ENCODE measurements at places on chromosomes 2 and 18.

GRCh38 chr2:121360566-121361300, 75.7 kb upstream of the TFCP2L1 start:
- no peak for DNase-seq

DNA sequence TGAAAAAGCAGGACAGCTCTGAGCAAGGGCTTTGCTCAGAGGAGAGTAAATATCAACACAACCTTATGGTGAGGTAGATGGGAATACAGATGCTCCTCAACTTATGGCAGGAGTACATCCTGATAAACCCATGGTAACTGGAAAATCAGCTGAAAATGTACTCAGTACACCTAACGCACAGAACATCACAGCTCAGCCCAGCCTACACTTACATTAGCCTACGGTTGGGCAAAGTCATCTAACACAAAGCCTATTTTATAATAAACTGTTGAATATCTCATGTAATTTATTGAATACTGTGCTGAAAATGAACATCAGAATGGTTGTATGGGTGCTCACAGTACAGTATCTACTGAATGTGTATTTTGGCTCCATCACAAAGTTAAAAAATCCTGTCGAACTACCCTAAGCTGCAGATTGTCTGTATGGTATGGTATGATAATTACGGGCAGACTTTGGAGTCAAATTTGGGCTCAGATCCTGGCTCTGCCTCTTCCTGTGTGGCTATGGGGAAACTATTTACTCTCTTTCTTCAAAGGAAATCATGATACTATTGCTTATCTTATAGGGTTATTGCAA, 120.3 kb upstream of the LYPD1 start:
- no peak for DNase-seq

DNA sequence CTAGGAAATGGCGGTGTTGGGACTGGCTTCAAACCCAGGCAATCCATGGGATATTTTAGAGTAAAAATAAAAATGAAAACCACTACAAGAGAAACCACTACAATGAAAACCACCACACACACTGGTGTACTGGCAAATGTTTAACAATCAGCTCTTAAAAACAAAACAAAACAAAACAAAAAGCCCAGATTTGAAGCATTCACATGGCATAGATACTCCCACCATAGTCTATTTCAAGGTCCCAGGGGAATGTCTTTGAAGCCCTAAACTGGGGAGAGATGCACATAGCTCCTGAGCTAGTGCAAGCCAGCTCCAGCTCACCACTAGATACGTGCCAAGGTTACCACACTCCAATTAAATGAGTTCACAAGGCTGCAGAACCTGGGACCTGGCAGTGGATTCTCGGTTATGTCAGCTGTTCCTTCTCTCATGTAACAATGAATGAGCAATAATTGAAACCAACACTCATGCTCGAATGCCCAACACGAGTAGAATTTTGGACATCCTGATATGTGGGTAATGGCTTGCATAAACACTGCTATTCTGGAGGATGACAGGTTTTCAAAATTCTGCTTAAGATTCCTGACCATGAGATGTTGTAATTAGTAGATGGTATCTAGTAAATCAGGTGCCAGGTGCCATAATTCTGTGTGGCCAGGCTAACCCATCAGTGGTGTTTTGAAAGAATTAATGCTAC, 102.2 kb downstream of the OSBPL6 start:
- DNase-seq = no peak

GRCh38 chr18:51171223-51171622, 26.3 kb downstream of the MEX3C start:
- DNase-seq = no peak

GRCh38 chr2:161843936-161844335, 219.7 kb downstream of the SLC4A10 start:
- no peak for DNase-seq

- no peak for DNase-seq
These were observed 45.0 kb upstream of the MGAT5 start for GRCh38 chr2:134208825-134209224.

DNA sequence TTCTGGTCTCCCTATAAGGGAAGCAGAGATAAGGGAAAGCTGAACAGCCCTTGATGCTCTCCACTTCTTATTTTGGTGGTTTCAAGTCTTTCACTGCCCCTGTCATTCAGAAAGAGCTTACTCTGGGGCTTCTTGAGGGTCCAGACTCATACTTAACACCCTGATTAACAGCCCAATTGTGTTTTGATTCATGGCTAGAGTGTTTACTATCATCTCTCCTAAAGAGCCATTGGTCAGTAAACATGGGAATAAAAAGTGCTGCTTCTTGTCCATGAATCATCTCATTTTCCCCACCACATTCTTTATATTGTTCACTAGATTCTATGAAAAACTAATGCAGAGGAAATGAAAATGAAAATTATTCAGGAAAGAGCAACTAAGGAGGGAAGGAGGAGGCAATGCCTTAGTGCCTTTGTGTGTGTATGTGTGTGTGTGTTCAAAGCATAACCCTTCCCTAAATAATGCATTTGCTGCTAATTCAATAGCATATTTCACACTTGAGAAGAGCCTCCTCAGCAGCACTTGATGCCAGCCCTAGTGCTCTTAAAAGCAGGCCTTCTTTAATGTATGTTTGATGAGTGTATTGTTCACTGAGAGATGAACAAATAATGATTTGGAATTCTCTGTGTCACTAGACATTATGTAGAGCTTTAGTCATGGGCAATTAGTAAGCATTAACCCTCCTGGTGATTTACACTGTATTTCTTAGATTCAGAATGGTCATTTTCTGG, 63.5 kb downstream of the DCC start:
- DNase-seq = no peak

DNA sequence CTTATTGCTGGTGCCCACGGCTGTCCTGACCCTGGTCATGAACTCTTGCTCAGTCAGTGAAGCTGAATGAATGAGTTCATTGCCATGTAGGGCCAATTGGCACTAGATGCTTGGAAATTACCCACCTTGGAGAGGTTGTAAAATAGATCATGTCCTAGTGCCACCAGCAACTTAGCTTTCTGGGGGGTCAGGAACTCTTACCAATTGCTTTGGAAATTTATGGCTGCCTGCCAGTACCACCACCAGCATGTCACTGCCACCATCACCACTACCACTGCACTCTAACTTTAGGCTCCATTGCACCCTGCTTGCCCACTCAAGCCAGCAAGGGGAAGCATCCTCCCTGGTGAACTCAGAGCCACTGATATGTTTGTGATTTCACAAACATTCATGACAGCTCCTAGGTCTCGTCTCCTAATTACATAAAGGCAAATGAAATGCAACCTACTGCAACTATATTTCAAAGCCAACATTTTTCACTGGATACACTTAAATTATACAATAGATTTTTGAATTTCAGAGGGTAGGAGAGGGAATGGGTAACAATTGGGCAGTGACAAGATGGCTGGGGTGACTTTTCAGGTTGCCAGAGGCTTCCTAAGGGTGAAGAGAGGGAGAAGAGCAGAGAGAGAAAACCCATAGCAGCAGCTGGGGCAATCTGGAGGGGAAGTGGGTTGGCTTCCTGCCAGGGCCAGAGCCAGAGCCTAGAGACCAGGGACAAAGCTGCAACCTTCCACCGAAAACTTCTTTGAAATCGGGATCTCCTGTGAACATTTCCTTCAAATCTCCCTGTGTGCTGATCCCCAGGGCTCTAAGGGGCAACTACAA, 3.5 kb upstream of the EMILIN1 start:
- DNase-seq = no peak

- DNase-seq = no peak
These were observed at the start of gene C1GALT1C1L for GRCh38 chr2:43676322-43677050. TSS of gene C1GALT1C1L (minus strand) at chr2:43676429. CDS start at chr2:43676322, 107 bp downstream.

DNA sequence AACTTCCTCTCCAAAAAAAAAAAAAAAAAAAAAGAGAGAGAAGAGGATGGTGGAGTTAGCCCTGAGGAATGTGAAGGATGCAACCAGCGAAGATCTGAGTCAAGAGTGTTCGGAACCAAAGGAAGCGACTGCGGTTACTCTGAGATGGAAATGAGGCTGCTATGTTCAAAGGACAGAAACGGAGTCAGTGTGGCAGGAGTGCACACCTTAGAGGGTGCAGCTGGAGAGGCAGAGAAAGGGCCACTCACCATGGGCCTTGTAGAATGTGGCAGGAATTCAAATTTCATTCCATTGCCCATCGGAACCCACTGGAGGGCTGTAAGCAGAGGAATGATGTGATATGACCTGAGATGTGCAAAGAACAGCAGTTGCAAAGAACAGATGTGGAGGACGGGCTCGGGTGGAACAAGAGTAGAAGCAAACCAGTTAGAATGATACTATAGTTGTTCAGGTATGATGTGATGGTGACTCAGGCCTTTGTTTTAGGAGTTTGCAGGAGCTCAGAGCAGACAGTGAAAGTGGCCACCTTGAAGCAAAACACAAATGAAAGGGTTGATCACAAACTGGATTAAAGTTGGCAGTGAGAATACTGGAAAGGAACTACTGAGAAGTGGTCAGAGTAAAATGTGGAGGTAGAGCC, 22.6 kb downstream of the ITGA6 start:
- DNase-seq = no peak

DNA sequence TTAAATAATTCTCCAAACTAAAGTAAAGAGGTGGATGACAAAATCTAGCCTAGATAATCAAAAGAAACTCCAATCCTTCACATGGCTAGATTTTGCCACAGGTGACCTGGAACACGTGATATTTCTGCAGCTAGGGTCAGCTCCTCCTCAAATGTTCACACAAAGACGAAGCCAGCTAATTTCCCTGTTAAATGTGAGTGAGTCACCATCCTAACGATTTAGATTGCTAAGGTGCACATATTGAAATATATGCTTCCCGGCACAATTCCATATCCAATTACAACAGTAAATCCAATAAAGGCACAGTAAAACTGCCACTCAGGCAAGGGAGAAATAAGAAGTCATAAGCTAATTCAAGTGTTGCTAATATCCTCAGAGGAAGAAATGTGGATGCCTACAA, 28.7 kb downstream of the IKZF2 start:
- DNase-seq = no peak

DNA sequence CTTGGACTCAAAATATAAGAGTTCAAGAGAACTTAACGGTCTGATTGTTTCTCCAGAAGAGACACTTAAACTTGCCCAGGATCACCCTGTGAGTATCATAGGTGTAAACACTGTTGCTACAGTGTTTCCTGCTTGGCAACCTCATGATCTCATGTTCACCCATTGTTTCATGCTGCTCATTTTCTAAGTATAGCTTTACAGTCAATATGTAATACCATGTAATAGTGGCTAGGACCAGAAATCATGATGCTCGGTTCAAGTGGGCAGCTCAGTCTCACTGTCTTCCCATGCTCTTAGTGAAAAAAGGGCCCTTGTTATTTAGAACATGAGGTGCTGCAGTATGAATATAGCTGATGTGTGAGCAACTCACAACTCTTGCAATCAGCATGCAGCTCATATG, 157.5 kb downstream of the CERS6 start:
- DNase-seq = no peak

DNA sequence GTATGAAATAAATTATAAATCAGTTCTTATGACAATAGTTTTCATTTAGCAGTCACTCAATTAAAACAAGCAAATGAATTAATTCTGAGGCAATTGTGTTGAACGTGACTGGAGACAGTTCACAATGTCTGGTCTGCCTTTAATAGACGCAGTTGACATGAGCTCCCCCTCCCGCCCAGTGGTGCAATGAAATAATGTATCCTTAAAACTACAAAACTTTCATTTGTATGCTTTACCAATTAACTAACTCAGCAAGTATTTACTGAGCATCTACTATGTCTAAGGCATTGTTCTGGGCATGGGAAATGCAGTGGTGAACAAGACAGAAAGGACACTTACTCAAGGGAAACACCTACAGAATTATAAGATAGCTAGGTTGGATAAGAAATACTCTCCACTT, 3.5 kb upstream of the DSC2 start:
- no peak for DNase-seq

- DNase-seq = no peak
These were observed 397.7 kb upstream of the HNRNPA3 start for GRCh38 chr2:176814740-176815367.

GRCh38 chr2:88999365-88999764, 307.9 kb downstream of the RPIA start:
- DNase-seq = no peak

DNA sequence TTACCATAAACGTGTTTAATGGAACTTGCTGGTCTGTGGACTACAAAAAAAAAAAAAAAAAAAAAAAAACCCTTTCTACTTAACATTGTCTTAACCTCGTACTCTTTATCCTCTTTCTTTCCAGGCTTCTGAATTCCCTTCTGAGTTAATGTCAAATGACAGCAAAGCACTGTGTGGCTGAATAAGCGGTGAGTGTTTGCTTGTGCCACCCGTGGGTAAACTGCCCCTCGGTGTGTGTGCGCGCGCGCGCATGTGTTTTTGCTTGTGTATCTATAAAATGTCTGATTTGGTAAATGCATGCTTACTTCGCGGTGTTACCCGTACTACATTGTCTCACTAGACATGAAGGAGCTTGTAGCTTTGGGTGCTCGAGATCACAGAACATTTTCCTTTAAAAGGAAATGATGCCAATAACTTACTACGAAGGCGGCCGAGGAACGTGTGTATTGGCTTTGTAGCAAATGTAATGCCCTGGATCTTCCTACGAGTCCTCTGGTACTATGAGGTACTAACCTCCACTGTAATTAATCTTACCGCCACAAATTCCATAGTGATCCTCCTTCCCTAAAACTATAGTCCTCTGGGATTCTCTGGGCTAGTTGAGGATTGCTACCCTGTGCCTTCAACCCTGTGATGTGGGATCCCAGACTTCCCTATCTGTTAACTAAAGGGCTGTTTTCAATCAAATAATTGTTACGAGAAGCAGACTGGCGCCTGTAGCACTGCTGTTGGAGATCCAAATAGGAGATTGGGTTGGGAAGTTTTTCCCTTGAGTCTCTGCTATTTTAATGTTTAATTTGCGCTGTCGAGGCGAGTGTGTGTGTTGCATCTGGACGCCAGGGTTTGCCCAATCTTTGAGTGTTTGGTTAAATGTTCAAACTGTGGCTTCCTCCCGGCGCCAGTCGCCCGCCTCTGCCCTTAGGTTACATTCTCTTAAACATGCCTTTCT, 1.1 kb downstream of the ID2 start:
- DNase-seq = no peak

- no peak for DNase-seq
These were observed 7.9 kb downstream of the TUBB6 start for GRCh38 chr18:12315911-12316310.

DNA sequence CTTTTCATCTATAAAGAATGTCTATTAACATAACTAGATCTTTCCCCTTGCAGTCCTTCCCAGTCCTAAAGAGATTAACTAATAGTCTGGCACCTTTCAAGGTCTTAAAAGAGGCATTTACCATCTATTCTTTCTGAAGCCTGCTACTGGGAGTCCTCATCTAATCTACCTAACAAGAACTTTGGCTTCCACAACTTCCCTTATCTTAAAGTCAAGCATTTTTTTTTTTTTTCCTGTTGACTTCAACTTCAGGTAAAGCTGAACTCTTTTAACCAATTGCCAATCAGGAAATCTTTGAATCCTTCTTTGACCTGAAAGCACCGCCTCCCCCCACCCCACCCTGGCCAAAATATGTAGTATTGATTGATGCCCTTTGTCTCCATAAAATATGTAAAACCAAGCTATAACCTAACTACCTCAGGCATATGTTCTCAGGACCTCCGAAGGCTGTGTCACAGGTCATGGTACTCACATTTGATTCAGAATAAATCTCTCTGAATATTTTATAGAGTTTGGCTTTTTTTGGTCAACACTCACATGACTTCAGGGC, 168.6 kb downstream of the PTPRM start:
- DNase-seq = no peak

- no peak for DNase-seq
These were observed 90.9 kb downstream of the SP3 start for GRCh38 chr2:173874003-173874893.

GRCh38 chr2:240989451-240990265, 8.8 kb upstream of the SNED1 start:
- DNase-seq = no peak
